ENCODE measurements at places on chromosomes 7 and 10.

DNA sequence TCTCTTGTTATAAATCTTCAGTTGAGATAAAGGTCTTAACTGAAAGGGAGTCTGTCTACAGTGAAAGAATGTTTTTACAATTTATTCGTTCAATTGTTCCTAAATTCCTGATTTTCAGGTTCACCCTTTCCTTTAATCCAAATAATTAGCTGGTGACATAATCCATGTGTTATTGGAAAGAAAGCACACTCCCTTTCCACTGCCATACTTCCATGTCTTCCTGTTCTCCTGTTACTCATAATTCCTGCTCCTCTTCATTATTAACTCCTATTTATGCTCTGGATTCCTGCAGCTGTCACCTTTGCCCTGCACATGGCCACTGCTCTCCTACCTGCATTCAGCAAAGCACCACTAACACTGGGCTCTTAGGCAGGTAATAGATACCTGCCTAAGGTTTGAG lies 40.0 kb upstream of the FAM3C start:
- no peak for DNase-seq

- DNase-seq: no peak
These were observed 85.4 kb downstream of the CCNY start for GRCh38 chr10:35421553-35422178.

GRCh38 chr10:126661841-126662515 lies 8.5 kb downstream of the C10orf90 start:
- no peak for DNase-seq

- no peak for DNase-seq
These were observed 3.7 kb upstream of the TRIP6 start for GRCh38 chr7:100863406-100863950.

GRCh38 chr10:11498399-11498798 lies 113.1 kb downstream of the USP6NL start:
- no peak for DNase-seq

GRCh38 chr7:17041324-17041723 lies 159.5 kb upstream of the AGR3 start:
- DNase-seq: no peak

DNA sequence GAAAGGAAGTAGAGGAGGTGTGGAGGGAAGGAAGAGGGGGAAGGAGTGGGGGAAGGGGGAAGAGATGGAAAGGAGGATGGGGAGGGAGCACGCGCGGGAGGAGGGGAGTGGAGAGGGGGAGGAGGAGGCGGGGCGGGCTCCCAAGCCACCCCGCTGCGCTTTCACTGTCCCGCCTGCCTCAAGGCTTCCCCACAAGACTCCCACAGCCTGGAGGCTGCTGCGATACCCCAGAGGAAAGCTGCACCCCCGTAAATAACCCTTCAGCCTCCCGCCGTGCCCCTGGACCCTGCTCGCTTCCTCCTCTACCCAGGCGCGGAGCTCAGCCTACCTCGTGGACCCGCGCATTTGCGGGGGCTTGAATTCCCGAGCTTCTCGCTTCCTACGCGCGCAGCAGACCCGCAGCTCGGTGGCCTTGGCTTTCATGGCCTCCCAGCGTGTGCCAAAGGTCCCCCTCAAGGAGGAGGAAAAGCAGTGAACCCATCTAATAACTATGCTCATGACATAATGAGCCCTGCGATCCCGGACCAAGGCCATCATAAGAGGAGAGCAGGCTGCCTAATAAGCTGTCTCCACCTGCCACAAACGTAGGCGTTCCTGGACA lies at the start of gene C10orf67:
Gene C10orf67, minus strand, starts transcription at position 557 of the 601 bp plus-strand sequence. Its CDS starts 23 bp downstream, at position 534.
- DNase-seq: peak; percentile 66

DNA sequence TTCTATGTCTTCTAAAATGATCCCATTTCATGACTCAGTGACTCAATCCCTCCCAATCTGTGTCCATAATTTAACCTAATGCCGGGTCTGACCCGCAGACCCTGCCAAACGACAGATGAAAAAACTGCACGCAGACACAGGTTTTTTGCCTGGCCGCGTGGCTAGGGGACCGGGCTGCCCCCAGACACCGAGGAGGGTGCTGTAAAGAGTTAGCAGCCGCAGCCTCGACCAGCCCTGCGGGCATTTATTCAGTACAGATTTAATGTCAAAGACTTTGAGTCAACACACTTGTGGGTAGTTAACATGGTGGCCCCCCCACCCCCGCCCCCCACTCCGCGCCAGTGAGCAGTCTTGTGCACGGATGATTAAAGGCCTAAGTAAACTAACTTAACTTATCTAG lies 1324.7 kb downstream of the GATA3 start:
- DNase-seq: no peak

DNA sequence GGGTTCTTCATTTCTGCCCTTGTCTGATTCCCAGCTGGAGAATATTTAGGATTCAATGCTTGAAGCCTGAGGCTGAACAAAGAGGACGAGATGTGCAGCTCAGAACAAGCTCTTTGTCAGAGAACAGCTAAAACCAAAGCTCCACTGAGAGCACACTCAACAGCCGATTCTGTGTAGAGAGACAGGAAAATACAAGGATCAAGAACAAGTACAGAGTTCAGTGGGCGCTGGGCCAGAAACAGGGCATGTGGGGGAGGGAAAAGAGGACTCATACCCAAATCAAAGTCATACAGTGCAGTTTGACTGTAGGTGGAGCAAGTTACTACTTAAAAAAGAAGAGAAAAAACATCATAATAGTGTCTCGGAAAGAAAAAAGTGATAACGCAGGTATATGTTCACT lies at the start of gene AGMO:
Gene AGMO, minus strand, starts transcription at position 181 of the 400 bp plus-strand sequence.
- no peak for DNase-seq

- no peak for DNase-seq
These were observed 40.9 kb downstream of the ITIH5 start for GRCh38 chr10:7625836-7626235.

- DNase-seq: no peak
These were observed 33.7 kb downstream of the PRKAG2 start for GRCh38 chr7:151843181-151843580.

DNA sequence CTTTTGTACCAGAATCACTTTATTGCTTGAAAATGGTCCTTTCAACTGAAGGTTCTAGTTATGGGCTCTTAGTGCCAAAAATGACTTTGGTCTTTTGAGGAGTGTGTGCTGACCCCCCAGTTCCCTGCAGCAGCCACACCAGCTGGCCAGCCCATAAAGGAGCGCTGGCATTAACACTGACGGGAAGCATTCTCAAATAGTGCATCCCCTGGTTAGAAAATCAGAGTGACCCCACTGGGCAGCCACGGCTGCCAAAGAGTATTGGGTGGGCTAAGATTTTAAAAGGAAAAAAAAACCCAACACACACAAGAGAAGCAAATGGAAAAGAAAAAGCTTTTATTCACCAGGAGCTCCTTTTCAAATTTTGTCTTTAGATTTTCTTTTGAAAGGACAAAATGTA lies 199.8 kb downstream of the CELF2 start:
- DNase-seq: no peak

DNA sequence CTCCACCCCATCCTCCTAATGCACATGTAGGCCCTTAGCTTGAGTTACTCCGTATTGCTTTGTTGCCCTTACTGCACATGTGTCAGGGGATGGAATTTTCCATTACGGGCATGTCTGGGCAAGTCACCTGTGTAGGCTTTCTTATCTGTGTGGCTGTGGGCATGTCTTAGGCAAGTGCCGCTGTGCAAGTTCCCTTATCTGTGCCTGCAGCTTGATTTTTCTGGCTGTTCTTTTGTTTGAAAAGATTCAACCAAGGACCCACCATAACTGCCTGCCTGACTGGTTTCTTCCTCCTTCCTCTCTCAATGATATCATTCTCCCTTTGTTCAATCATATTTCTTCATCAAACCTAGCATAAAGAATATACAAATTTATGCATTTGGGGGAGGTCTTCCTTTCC lies 88.5 kb downstream of the AKR1D1 start:
- DNase-seq: no peak

GRCh38 chr7:105141068-105141467 lies 127.1 kb downstream of the KMT2E start:
- no peak for DNase-seq

- DNase-seq: no peak
These were observed 74.4 kb downstream of the MEST start for GRCh38 chr7:130566168-130566897.

- DNase-seq: peak; percentile 69
These were observed 519 bp downstream of the ITGB8 start for GRCh38 chr7:20330928-20331909.

- no peak for DNase-seq
These were observed 60.9 kb downstream of the TMEM130 start for GRCh38 chr7:98808751-98809460.

DNA sequence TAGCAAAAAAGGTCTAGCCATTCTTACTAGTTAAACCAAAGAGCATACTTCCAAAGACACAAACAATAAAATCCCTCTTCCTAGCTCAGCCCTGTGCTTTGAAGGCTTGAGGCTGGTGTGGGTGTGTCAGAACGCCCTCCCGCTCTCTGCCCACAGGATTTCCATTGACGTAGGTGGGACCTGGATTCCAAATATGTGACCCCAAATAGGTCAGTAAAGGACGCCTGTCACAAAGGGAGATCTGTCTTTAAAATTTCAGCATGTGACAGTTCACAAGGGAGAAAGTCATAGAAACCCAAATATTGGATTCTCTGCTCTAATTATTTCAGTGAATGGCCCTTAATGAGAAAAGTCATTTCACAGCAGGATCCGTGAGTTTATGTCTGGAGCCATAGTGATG lies 39.9 kb upstream of the LYZL1 start:
- DNase-seq: no peak

GRCh38 chr7:16135658-16136057 lies 285.7 kb downstream of the CRPPA start:
- no peak for DNase-seq

DNA sequence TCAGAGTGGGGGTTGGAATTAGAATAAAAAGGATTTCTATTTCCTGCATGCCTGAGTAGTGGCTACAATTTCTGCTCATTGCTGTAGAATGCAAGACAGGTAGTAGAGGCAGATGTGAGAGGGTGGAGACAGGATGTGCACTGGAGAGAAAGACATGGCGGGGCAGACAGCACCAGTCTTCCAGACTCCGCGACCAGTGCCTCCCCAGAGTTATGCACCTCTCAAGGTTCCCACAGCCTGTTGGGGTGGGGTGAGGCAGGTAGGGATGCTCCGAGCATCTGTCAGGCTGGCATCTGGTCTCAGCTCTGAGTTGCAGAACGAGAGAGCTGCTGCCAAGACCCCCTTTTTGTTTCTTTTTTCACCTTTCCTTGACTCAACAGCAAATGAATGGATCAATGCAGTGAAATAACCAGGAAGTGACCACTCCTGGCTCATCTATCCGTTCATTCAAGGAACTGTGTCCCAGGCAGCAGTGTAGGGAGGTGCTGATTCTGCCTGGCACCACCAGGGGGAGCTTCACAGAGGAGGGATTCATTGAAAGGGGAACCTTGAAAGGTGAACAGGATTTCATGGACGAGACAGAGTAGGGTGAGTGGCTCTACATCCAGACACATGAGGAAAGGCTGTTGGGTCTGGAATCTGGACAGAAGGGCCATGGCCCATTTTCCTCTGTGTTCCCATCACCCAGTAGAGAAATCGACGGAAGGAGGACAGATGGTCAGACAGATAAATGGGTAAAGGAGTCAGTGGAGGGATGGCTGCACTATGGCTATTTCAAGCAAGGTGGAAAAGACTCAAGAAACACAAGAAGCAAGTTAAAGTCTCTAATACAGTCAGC lies 17.2 kb upstream of the SLC18A3 start:
- DNase-seq: peak; percentile 80

DNA sequence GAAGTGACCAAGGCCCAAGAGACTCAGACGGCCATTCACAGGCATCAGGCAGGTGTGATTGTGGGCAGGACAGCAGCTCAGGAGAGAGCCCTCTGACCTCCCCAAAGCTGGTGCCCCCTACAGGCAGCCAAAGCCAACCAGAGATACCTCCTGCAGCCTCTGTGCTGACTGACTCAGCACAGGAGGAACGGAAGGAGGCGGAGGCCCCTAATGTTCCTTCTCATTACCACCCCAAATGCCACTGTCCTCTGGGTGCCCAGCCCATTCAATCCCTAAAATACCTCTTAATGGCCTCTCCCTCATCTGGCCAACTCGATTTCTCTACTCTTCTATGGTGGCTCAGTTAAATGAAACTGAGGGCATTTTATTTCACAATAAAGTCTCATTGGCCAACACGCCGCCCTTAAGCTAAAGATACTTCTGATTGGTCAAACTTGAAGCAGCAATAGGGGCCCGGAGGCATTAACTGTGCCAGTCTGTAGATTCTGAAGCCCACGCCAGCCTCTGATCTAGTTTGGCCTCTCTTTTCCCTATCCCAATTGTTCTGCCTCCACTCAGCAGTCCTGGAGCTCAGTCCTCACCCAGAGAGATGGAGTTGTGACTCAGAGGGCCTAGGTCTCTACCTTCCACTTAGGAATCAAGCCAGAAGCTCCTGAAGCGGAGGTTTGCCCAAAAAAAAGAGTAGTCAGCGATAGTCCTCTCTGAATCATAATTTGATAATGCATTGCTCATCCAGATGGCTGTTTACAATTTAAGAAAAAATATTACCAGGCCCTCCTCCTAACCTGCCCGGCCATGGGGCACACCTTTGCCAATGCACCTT lies 1.2 kb downstream of the CYREN start:
- DNase-seq: peak; percentile 79

- DNase-seq: no peak
These were observed 170.4 kb downstream of the BMPER start for GRCh38 chr7:34075523-34076370.

GRCh38 chr10:81843042-81843441 lies 32.0 kb upstream of the NRG3 start:
- no peak for DNase-seq

GRCh38 chr7:10939237-10939910 lies 34.3 kb upstream of the PHF14 start:
- no peak for DNase-seq

DNA sequence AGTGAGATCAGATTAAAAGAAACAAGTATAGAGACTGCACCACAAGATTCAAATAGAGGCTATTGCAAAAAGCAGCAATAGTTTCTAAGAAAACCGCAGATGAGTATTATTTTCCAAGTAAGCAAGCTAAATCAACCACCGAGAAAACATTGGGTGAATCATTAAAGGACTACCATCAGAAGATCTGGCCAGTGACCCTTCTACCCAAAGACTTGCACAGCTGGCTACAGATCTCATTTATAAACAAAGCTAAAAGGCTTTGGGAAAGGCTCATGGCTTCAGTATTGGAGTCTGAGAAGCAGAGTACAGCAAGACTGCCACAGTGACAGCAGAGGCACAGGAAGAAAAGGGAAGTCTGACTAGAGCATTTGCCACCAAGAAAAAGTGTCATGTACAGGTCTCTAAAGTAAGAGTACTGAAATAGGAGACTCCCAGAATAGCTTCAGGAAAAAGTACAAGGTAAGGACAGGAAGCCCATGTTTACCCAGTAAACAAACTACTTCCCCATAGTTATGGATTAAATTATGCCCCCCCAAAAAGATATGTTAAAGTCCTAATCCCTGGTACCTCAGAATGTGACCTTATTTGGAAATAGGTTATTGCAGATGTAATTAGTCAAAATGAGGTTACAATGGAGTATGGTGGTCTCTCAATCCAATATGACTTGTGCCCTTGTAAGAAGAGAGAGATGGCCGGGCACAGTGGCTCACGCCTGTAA lies 19.0 kb downstream of the STEAP1 start:
- DNase-seq: no peak

- peak; percentile 81 for DNase-seq
These were observed 438.1 kb upstream of the GALNT17 start for GRCh38 chr7:70693686-70694433.

Data from activated CD8-positive, alpha-beta memory T cell treated with anti-CD3 and anti-CD28 coated beads for 24 hours (primary cell).